ENCODE measurements at places on chromosomes 7 and 10.

- DNase-seq, result no peak
These were observed 105.3 kb downstream of the ADCY1 start for GRCh38 chr7:45679516-45679915.

- no peak for DNase-seq
These were observed 133.7 kb upstream of the TNS3 start for GRCh38 chr7:47715631-47716068.

- no peak for DNase-seq
These were observed 1306.6 kb downstream of the XPNPEP1 start for GRCh38 chr10:108616559-108617285.

DNA sequence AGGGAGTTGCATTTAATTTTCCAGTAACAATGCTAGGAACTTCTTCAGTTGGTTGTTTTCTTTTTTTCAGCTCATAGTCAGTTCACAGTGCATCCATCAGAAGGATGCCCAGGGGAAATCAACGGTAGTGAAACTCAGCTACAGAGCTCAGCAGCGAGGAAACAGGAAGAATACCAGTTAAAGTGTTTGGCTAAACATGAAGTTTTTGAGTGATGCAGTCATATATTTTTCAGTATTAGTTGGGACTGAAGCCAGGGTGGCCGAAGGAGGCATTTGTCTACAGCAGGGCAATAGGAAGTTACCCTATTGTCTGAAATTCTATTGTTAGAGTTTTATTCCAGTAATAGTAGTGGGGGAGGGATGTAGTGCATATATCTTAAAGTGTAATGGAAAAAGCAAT lies 45.3 kb upstream of the MALRD1 start:
- no peak for DNase-seq

- DNase-seq, result no peak
These were observed 65.1 kb downstream of the AMZ1 start for GRCh38 chr7:2753148-2753547.

- DNase-seq, result no peak
These were observed 35.0 kb upstream of the MRPS16 start for GRCh38 chr10:73287441-73287840.

- DNase-seq, result no peak
These were observed 530.6 kb downstream of the ANKRD7 start for GRCh38 chr7:118755067-118755625.

GRCh38 chr7:7820939-7821338 lies 102.5 kb upstream of the RPA3 start:
- no peak for DNase-seq

DNA sequence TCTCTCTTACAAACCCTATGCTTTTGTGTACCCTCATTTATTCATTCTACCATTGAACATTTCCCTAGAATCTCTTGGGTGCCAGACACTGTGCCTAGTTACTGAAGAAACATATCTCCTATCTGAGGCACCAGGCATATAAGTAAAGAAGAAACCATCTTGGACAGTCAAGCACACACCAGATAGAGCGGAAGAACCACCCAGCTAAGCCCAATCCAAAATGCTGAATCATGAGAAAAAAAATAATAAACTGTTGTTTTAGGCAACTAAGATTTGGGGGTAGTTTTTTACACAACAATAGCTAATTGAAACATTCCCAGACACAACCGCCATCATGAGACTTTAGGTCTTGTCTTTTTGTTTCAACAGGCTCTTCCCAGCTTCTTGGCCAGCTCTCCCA lies 102.3 kb upstream of the TCF7L2 start:
- DNase-seq, result no peak

DNA sequence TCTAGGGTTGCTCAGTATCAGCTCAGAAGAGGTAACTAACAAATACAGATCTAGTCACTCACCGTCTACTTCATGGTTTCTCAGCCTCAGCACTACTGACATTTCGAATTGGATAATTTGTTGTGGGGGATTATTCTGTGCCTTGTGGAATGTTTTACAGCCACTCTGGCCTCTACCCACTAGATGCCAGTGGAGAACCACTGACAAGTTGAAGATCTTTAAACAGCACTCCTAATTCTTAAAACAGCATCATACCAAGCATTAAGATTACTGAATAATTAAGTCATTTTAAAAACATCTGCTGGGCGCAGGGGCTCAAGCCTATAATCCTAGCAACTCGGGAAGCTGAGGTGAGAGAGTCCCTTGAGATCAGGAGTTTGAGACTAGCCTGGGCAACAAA lies 82.6 kb downstream of the UPF2 start:
- no peak for DNase-seq

Data from HEK293T (cell line).